Esophagus muscularis mucosa (tissue), 4 donors: ENCODE measurements at places on chromosomes 4 and X. TPM values are rescaled to one million over a fixed set of nuclear protein-coding genes. Genes with fewer than 3 reads are reported as not detected.
A peak's percentile ranks its signal among the peaks of the same experiment; 100 is the strongest.

GRCh38 chrX:63506320-63506719 lies 155.2 kb upstream of the SPIN4 start:
- no peak for DNase-seq

DNA sequence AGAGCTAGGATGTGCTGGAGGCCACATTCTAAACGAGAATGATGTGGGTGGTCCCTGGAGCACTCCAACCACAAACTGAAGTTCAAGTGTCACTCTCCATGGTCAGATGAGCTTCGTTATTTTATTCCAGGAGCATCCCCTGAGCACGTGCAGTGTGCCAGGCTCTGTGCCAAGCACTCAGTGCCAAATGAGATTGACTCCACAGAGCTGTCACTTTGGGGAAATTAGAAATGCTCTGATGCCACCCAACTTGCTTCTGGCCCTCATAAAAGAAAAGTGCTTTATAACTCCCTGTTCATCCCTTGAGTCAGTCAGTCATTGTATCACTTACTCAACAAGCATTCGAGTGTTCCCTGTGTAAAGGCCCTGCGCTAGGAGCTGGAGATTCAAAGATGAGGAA lies 91.2 kb downstream of the RTL5 start:
- DNase-seq: peak; percentile 37

- no peak for DNase-seq
Measured at GRCh38 chr4:66204534-66205247, 534.4 kb upstream of the EPHA5 start.

Gene SPIN2A
- total RNA-seq: not detected

Gene SFRP2
- total RNA-seq: 23.0 TPM

Gene IL13RA2
- total RNA-seq: 0.52 TPM

Gene LUZP4
- total RNA-seq: not detected

Gene SMIM31
- not detected for total RNA-seq
